ENCODE measurements at places on chromosomes 4 and X. TPM values are rescaled to one million over a fixed set of nuclear protein-coding genes. Genes with fewer than 3 reads are reported as not detected.

GRCh38 chr4:80615099-80615498 is 279.6 kb downstream of the CFAP299 start:
- no peaks in the 10 kb centered on the region for H3K36me3 ChIP-seq
- no peak overlapping the region for H3K27ac ChIP-seq
- no peaks in the 10 kb centered on the region for H3K4me1 ChIP-seq
- H3K27me3 ChIP-seq: no peaks in the 10 kb centered on the region
- H3K4me3 ChIP-seq: no peak overlapping the region

DNA sequence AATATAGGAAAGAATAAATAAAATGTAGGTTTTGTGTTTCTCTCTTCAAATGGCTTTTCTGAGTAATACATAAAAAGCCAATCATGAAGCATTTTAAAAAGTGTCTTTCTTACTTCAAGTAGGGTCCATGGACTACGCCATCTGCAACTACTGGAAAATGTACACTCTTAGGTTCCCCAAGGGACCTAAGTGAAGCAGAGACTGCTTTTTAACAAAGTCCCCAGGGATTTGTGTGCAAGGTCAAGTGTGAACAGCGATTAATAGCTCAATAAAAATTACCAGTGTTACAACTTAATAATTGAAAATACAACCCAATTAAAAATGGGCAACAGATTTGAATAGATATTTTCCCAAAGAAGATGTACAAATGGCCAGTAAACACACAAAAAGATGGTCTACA is 84.9 kb downstream of the ARHGAP6 start:
- no peaks in the 10 kb centered on the region for H3K36me3 ChIP-seq
- H3K4me1 ChIP-seq: no peaks in the 10 kb centered on the region
- DNase-seq: no peak
- H3K27me3 ChIP-seq: no peaks in the 10 kb centered on the region

TCEAL5 gene
- not detected for total RNA-seq

GRCh38 chr4:4990329-4990728 is 28.9 kb downstream of the CYTL1 start:
- no peaks in the 10 kb centered on the region for H3K36me3 ChIP-seq
- H3K27me3 ChIP-seq: no peaks in the 10 kb centered on the region
- H3K27ac ChIP-seq: no peak overlapping the region
- H3K4me3 ChIP-seq: no peak overlapping the region
- DNase-seq: no peak
- peaks cover 1% of the 10 kb centered on the region for H3K4me1 ChIP-seq

- no peak for DNase-seq
- no peak overlapping the region for H3K4me3 ChIP-seq
- H3K27me3 ChIP-seq: peaks cover 2% of the 10 kb centered on the region
Observed at GRCh38 chrX:31340587-31340986, 268.7 kb upstream of the FTHL17 start.

USP17L28 gene
- not detected for total RNA-seq

DCAF8L2 gene
- total RNA-seq: not detected

- no peak overlapping the region for H3K27ac ChIP-seq
- H3K27me3 ChIP-seq: no peaks in the 10 kb centered on the region
- no peaks in the 10 kb centered on the region for H3K4me1 ChIP-seq
- no peak overlapping the region for H3K4me3 ChIP-seq
Observed at GRCh38 chr4:108367751-108368150, 199.0 kb upstream of the LEF1 start.

DNA sequence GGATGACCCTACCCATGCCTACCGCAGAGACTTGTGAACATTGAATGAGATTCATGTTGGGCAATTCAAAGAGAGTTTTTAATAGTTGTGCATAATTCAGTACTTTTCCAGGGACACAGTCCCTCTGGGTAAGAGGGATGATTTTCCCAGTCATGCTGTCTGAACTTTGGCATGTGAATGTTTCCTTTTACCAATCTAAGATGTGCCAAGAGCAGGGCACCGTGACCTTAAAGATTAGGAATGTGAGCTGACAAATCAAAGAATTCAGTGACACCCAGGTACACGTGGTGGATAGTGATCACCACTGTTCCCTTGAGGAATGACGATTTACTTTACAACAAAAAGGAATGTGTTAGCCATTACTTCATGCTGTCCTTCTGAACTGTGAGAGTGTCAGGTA is 515.6 kb downstream of the PPARGC1A start:
- no peaks in the 10 kb centered on the region for H3K36me3 ChIP-seq
- DNase-seq: no peak
- no peaks in the 10 kb centered on the region for H3K27me3 ChIP-seq
- no peaks in the 10 kb centered on the region for H3K4me1 ChIP-seq
- H3K4me3 ChIP-seq: no peak overlapping the region
- peak overlapping the region; percentile 93 for H3K27ac ChIP-seq

- H3K27ac ChIP-seq: no peak overlapping the region
- no peaks in the 10 kb centered on the region for H3K4me1 ChIP-seq
- no peaks in the 10 kb centered on the region for H3K27me3 ChIP-seq
- DNase-seq: no peak
- no peaks in the 10 kb centered on the region for H3K36me3 ChIP-seq
- no peak overlapping the region for H3K4me3 ChIP-seq
Observed at GRCh38 chrX:51955200-51955599, 61.8 kb downstream of the MAGED1 start.

AKAP4 gene
- not detected for total RNA-seq

GRCh38 chr4:149553959-149554520 is 261.6 kb downstream of the IQCM start:
- H3K27ac ChIP-seq: no peak overlapping the region
- no peaks in the 10 kb centered on the region for H3K36me3 ChIP-seq
- H3K4me3 ChIP-seq: no peak overlapping the region
- H3K4me1 ChIP-seq: no peaks in the 10 kb centered on the region
- no peaks in the 10 kb centered on the region for H3K27me3 ChIP-seq

DNA sequence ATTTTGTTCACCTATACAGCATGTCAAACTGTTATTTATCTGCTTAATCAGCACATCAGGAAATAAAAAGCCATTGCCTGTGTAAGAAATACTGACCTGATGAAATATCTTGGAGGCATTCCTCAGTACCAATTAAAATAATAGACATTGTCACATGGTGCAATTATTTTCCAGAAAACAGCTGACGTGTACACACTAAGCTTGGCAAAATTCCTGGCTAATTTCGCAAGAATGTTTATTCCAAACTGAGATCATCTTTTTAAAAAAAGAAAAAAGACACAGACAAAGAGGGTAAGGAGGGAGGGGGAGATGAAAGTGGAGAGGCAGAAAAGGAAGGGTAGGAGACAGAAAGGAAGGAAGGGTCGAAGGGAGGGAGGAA is 61.9 kb upstream of the NFKB1 start:
- H3K4me3 ChIP-seq: no peak overlapping the region
- H3K27me3 ChIP-seq: no peaks in the 10 kb centered on the region
- no peak overlapping the region for H3K27ac ChIP-seq
- no peaks in the 10 kb centered on the region for H3K36me3 ChIP-seq
- H3K4me1 ChIP-seq: no peaks in the 10 kb centered on the region
- DNase-seq: peak; percentile 97

- H3K4me1 ChIP-seq: peaks cover 17% of the 10 kb centered on the region
- H3K27ac ChIP-seq: no peak overlapping the region
- no peaks in the 10 kb centered on the region for H3K27me3 ChIP-seq
- H3K36me3 ChIP-seq: no peaks in the 10 kb centered on the region
Observed at GRCh38 chr4:26297219-26297618, 23.6 kb upstream of the RBPJ start.

GRCh38 chr4:26619784-26620183 is 35.9 kb downstream of the TBC1D19 start:
- H3K27ac ChIP-seq: no peak overlapping the region
- no peaks in the 10 kb centered on the region for H3K4me1 ChIP-seq
- DNase-seq: no peak
- peaks cover 4% of the 10 kb centered on the region for H3K36me3 ChIP-seq

- DNase-seq: no peak
- no peak overlapping the region for H3K4me3 ChIP-seq
- H3K27me3 ChIP-seq: no peaks in the 10 kb centered on the region
- no peaks in the 10 kb centered on the region for H3K4me1 ChIP-seq
- peaks cover 13% of the 10 kb centered on the region for H3K36me3 ChIP-seq
Observed at GRCh38 chr4:55864577-55865223, 11.3 kb downstream of the EXOC1 start.

DNA sequence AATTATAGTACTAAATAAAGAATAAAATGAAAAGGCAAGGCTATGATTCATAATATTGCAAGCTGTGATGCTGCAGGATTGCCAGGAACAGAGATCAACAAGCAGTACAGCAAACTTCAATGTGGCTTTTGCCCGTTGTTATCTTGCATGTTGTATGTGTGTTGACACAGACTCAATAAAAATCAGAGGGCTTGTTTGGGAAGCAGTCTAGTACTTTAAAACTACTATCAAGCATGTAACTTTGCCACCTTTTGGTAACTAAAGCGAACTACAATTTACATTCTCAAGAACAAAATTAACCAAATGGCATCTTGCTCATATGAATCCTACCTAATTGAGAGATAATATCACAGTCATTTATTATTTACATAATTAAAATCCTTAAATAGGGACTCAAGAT is 79.8 kb upstream of the GPM6A start:
- no peaks in the 10 kb centered on the region for H3K4me1 ChIP-seq
- peak; percentile 30 for DNase-seq
- no peaks in the 10 kb centered on the region for H3K27me3 ChIP-seq
- no peaks in the 10 kb centered on the region for H3K36me3 ChIP-seq

- H3K36me3 ChIP-seq: no peaks in the 10 kb centered on the region
- no peaks in the 10 kb centered on the region for H3K4me1 ChIP-seq
- H3K4me3 ChIP-seq: no peak overlapping the region
- DNase-seq: peak; percentile 32
- no peaks in the 10 kb centered on the region for H3K27me3 ChIP-seq
Observed at GRCh38 chr4:118865091-118865708, 23.5 kb upstream of the SYNPO2 start.

DNA sequence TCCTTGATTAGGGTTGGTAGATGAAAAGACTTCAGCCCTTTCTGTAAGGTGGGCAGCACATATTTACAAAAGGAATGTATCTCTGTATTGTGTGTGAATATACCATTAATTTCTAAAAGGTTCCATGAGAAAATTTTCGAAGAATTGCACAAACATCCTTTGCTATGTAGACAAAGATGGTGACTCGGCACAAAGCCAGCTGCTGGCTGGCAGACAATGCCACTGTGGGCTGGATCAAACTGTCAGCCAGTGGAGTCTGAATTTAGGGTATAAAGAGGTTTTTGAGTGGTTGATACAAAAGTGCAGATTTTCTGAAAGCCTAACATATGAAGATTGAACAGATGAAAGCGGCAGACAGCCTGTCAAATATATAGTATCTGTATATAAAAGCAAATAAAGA is 5.6 kb upstream of the TXK start:
- no peaks in the 10 kb centered on the region for H3K36me3 ChIP-seq
- no peaks in the 10 kb centered on the region for H3K27me3 ChIP-seq
- no peak overlapping the region for H3K4me3 ChIP-seq
- H3K4me1 ChIP-seq: peaks cover under 1% of the 10 kb centered on the region

DNA sequence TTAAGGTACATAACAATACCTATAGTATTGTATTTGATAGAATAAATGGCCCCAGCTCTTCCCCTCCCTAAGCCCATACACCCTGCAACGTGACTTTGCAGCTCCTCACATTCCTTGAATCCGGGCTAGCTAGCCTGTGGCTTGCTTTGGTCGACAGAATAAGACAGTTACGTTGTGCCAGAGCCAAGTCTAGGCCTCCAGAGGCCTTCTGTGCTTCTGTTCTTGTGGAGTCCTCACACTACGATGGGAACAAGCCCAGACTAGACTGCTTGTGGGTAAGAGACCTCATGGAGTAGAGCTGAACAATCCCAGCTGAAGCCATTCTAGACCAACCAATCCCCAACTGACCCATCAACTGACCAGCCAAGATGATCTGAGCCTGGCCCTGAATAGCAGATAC is 102.4 kb upstream of the PLAC1 start:
- H3K36me3 ChIP-seq: no peaks in the 10 kb centered on the region
- no peak for DNase-seq
- H3K27me3 ChIP-seq: no peaks in the 10 kb centered on the region
- no peak overlapping the region for H3K4me3 ChIP-seq
- H3K27ac ChIP-seq: no peak overlapping the region

SCD5 gene
- 21.4 TPM for total RNA-seq

TEC gene
- 4.1 TPM for total RNA-seq

- no peak for DNase-seq
- H3K27me3 ChIP-seq: no peaks in the 10 kb centered on the region
- no peaks in the 10 kb centered on the region for H3K4me1 ChIP-seq
- H3K27ac ChIP-seq: no peak overlapping the region
- H3K36me3 ChIP-seq: no peaks in the 10 kb centered on the region
Observed at GRCh38 chr4:99136329-99136728, 7.8 kb downstream of the ADH4 start.

Measured in lung (tissue), 17 donors.